ENCODE measurements at places on chromosomes 12 and 14.

- no peaks in the 10 kb centered on the region for H3K4me1 ChIP-seq
- H3K27me3 ChIP-seq = no peaks in the 10 kb centered on the region
- no peak overlapping the region for H3K27ac ChIP-seq
- no peak for DNase-seq
- no peak overlapping the region for H3K4me3 ChIP-seq
These were observed 9.9 kb downstream of the PMEL start for GRCh38 chr12:55955800-55956508.

GRCh38 chr14:100584056-100585031 lies 2.9 kb downstream of the BEGAIN start:
- DNase-seq = no peak
- H3K4me3 ChIP-seq = no peak overlapping the region
- H3K36me3 ChIP-seq = no peaks in the 10 kb centered on the region
- H3K4me1 ChIP-seq = peaks cover 10% of the 10 kb centered on the region
- H3K27ac ChIP-seq = no peak overlapping the region

DNA sequence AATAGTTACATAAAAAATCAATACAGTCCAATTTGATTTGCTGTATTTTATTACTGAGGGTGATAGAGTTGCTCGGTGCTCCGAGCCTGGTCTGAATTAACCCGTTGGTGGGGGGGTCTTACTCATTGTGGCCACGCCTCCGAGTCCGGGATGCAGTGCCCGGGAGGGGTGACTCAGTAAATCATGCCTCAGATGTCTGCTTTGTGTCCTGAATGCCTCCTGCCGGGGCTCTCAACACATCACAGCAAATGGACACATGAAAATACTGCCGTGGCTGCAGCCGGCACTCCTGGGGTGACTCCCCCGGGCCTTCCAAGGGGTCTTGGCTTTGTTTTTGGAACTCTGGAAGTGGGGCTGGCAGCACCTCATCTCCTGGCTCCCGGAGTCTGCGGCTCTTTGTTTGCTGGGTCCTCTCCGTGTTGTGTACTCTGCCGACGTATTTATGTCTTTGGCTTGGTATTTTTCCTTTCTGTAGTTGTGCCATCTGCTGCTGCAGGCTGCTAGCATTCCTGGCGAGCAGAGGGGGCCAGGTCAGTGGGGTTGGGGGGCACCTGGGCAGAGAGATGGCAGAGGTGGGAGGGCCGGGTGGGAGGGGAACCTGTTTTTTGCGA lies 129.0 kb downstream of the AACS start:
- H3K4me3 ChIP-seq = peak overlapping the region; percentile 29
- peaks cover 23% of the 10 kb centered on the region for H3K4me1 ChIP-seq
- H3K27me3 ChIP-seq = peaks cover 29% of the 10 kb centered on the region
- peak; percentile 63 for DNase-seq
- H3K36me3 ChIP-seq = no peaks in the 10 kb centered on the region
- H3K27ac ChIP-seq = no peak overlapping the region

- H3K4me1 ChIP-seq = peaks cover 9% of the 10 kb centered on the region
- no peaks in the 10 kb centered on the region for H3K36me3 ChIP-seq
- DNase-seq = peak; percentile 13
- no peaks in the 10 kb centered on the region for H3K27me3 ChIP-seq
- H3K4me3 ChIP-seq = no peak overlapping the region
- no peak overlapping the region for H3K27ac ChIP-seq
These were observed 36.7 kb downstream of the TRMT5 start for GRCh38 chr14:60944204-60944603.

- no peaks in the 10 kb centered on the region for H3K4me1 ChIP-seq
- no peak overlapping the region for H3K27ac ChIP-seq
- no peak for DNase-seq
- peaks cover 26% of the 10 kb centered on the region for H3K36me3 ChIP-seq
- no peak overlapping the region for H3K4me3 ChIP-seq
These were observed 16.1 kb downstream of the ERP29 start for GRCh38 chr12:112029301-112029700.

Measured in neural progenitor cell (in vitro differentiated cells).